ENCODE measurements at places on chromosomes 3 and 15.

DNA sequence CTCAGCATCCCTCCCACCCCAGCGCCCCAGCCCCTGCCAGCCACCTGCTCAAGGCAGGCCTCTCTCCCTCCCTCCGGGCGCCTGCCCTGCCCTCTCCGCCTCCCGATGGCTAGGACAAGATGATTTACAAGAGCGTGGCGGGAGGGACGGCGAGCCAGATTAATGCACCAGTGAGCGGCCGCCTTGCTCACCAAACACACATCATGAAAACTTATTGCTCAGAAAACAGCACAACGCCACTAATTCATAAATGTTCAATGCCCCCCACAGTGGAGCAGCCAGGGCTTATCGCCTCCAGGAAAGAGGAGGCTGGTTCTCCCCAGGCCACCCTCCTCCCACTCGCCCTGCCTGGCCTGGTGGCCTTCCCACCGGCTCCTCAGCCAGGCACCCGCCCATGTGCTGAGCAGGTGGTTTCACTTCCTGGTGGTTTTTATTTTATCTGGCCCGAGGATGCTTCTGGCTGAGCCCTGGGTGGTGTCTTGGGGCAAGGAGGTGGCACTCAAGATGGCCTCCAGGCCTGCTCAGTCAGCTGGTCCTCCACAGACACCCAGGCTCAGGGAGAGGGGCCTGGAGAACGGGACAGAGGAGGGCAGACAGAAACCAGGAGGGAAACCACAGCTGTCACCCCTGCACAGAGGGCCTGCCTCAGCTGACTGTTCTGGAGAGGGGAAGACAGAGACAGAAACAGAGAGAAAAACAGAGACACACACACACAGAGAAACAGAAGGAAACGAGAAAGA, 284.9 kb downstream of the UACA start:
- DNase-seq = peak; percentile 73

- no peak for DNase-seq
Measured at GRCh38 chr3:137024348-137024747, 66.6 kb downstream of the IL20RB start.

DNA sequence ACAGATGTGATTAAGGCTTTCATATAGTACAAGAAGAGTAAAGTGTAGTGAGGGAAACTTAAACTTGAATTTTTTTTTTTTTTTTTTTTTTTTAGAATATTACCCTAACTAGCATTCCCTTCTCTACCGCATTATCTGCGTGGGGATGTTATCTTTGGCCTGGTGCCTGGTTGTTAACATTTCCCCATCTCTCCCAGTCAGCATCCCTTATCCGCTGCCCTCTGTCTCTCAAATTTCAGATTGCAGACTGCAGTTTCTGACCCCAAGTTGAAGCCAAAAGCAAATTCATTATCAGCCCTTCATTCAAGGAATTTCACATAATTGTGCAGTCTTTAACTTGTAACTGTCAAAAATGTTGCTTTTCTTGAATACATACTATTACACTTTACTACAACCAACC, 353.0 kb downstream of the PLOD2 start:
- no peak for DNase-seq

GRCh38 chr3:185540695-185541094, 11.7 kb downstream of the LIPH start:
- DNase-seq = no peak

DNA sequence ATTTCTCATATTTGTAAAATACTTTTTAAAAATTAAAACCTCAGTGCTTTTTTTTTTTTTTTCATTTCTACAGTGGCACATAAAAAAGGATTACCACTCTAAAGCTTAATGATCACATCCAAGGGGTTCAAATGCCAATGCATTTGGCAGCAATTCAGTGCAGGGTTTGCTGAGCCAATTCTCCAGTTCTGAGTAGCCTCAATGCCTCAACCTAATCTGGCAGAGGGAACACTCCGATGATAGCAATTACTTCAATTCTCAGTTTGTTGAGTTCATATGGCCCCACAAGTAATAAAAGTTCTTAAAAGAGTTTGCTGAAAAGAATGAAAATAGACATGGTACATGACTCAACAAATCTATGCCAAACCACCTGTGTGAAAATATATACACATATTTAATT, 79.3 kb upstream of the RBMS3 start:
- no peak for DNase-seq

GRCh38 chr3:65578861-65579260, 459.9 kb downstream of the MAGI1 start:
- no peak for DNase-seq

GRCh38 chr3:105960381-105960780, 91.6 kb upstream of the CBLB start:
- DNase-seq = no peak

- DNase-seq = no peak
Measured at GRCh38 chr3:18862077-18862476, 286.2 kb upstream of the KCNH8 start.

DNA sequence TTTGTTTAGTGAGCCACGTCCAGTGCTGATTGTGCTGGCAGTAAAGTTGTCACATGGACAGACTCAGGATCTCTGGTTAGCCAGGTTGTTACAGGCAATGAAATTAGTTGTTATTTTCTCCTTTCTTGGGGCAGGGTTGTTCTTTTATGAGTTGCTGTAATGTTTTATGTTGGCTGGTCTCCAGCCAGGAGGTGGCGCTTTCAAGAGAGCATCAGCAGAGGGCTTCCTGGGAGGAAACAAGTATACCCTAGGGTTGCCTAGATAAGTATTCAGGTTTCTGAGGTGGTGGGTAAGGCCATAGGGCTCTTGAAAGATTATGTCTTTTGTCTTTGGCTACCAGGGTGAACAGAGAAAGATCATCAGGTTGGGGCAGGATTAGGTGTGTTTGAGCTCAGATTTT, 14.5 kb upstream of the CFAP20DC start:
- DNase-seq = no peak

DNA sequence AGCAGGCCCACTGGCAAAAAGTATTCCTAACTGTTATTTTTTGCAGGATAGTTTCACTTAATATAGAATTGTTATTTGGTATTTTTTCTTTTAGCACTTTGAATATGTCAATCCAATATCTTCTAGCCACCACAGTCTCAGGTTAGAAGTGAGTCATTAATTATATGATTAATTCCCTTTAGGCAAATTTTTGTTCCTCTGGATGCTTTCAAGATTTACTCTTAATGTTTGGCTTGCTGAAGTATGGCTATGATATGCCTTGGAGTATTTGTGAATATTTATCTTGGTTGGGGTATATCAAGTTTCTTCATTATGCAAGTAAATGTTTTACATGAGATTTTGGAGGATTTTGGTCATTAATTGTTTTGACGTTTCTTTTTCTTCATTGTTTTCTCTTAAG, 152.1 kb upstream of the ALCAM start:
- DNase-seq = no peak

DNA sequence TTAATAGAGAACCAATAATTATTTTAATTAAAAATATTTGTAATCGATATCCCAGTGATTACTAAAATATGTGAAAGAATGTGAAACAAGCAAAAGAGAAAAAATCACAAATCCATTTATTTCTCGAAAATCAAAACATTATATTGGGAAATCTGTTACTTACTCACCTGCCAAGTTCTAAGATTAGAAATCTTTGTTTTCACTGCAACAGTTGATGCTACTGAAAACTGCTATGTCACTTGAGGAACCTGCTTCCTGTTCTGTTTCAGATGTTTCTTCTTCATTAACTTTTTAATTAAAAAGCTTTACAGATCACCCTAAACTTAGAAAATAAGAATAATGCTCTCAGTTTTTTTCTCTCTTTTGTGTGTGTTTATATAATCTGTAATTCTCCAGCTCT, 13.7 kb upstream of the DPH6 start:
- DNase-seq = no peak
